ENCODE measurements at places on chromosomes 7 and 10.
A peak's percentile ranks its signal among the peaks of the same experiment; 100 is the strongest.

DNA sequence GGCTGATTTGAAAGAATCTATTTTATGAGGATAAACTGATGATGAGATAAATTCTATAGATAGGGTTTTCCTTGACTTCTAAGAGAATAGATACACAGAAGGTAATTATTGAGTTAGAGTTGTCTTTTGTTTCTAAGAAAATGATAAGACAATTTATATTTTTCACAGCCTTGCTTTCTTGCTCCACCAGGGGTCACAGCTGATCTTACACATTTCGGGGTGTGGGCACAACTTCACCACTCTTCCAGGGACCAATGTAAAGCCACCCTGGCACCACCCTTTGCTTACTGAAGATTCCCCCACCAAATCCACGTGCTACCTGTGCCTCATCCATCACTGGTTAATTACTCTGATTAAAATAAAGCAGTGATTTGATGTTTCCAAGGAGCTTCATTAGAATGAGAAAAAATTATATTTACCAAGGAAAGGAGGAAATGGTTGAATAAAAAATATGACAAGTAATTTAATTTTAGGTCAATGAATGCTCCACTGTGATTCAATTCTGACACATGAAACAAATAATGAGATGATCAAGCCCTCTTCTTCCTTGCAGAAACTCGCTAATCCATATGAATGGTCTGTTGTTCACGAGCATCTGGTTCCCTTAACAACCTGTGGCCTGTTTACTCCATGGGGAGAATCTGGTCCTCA is 177.3 kb upstream of the TNS3 start:
- DNase-seq: no peak

GRCh38 chr7:48251766-48252165 is 80.5 kb downstream of the ABCA13 start:
- DNase-seq: peak; percentile 40

GRCh38 chr10:58064714-58065528 is 202.8 kb downstream of the IPMK start:
- DNase-seq: no peak

DNA sequence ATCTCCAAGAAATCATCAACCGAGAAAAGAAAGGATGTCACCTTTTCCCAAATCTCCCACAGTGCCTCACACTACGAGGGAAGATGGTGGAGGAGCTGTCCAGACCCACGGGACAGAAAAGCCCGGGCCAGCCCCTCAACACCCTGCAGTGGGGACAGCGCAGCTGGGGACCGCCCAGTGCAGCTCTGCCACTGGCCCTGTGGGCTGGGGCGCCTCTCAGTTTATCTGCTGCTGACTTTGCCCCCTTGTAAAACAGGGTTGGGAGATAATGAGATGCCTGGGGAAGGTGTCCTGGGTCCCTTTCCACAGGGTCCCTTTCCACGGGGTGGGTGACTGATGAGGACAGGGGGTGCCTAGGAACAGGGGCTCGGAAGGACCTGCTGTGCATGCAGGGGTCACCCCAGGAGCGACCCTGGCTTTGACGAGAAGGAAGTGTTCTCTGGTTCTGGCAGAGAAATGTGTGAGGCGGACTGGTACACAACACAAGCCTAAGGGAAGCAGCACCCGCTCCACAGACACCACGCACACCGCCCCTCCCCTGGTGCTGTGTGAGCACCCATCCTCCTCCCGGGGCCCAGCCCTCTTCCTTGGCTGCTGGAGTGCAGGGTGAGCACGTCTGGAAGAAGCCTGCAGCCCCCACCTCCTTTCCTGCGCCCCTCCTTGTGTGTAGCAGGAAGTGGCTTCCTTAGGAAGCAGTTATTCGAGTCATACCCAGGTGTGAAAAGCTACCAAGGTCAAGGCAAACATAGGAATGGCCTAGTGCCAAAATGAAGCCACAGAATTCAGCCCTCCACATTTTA is 339.9 kb downstream of the DNAJB6 start:
- no peak for DNase-seq

GRCh38 chr7:66297579-66297978 is 92.4 kb downstream of the TPST1 start:
- no peak for DNase-seq

- no peak for DNase-seq
Measured at GRCh38 chr10:5951167-5951711, 26.1 kb downstream of the IL15RA start.

DNA sequence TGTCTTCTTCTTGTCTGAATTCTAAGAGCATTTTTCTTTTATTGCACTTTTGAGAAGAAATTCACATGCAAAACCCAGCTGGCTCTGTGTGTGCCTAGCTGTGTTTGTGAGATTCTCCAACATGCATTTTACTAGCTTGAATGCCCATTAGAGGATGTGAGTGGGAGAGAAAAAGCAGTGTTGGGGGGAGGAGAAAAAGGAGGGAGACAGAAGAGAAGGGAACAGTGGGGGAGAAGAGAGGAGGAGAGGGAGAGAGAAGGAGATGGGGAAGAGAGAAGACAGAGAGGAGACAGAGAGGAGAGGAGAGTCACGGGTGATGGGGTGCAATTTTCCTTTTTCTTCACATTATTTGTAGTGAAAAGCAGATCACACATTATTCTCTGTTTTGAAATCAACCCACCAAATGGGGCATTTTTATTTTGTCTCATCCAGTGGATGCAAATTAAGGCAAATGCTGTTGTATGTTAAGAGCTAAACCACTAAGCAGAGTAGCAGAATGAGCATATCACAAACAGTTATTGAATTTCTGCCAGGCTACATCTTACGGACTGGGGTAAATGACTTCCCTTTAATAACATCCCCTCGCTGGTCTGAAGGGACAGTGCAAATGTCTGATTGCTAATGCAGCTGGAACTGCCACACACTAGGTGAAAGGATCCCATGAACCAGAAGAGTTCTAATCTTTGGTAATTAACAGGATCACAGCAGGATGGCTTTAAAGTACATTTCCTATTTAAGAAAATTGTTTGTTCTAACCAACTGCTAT is 849 bp downstream of the LRRN3 start:
- DNase-seq: no peak

DNA sequence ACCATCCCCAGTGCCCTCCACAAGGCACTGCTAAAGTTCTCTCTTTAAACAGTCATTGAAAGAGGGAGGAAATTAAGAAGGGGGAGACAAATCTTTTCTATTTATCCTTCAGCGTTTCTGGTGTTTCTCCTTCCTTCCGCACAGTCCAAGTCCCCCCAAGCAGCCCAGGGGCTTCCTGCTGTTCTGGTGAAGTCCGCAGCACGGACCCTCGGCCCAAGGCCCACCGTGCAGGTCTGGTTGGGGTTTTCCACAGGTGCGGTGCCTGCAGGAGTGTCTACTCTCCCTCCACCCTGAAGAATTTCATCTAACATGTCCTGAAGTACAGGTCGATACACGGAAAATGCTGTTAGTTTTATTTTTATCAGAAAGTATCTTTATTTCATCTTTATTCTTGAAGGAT is 34.1 kb upstream of the KNDC1 start:
- no peak for DNase-seq
